CMK (cell line): ENCODE measurements at places on chromosomes 4 and X.
A peak's percentile ranks its signal among the peaks of the same experiment; 100 is the strongest.

GRCh38 chr4:107885865-107886264, 45.5 kb upstream of the CYP2U1 start:
- DNase-seq, result no peak

GRCh38 chr4:184329659-184330400, 112.2 kb upstream of the ENPP6 start:
- DNase-seq, result no peak

DNA sequence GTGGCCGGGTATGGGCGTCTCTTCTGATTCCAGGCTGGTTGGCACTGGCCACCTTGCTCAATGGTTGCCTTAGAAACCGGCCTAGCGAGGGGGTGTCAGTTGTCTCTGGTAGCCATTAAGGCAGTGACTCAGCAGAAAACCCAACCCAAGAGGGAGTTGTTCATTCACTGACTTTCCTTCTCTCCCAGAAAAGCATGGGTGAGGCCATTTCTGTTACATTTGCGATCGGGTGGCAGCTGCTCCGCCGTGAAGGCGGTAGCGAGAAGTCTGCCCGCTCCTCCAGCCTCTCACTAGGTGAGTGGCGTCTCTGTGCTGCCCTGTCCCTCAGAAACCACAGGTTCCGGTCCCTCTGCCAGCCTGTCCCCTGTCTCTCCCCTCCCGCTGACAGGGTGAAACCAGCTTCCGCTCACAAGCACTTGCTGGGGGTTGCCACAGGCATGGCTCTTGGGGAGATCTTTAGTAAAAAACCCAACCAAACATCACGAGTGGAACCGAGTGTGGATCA, 17.4 kb downstream of the IRAK1 start:
- DNase-seq, result peak; percentile 63

- no peak for DNase-seq
Measured at GRCh38 chr4:175560604-175561003, 251.5 kb downstream of the GPM6A start.

DNA sequence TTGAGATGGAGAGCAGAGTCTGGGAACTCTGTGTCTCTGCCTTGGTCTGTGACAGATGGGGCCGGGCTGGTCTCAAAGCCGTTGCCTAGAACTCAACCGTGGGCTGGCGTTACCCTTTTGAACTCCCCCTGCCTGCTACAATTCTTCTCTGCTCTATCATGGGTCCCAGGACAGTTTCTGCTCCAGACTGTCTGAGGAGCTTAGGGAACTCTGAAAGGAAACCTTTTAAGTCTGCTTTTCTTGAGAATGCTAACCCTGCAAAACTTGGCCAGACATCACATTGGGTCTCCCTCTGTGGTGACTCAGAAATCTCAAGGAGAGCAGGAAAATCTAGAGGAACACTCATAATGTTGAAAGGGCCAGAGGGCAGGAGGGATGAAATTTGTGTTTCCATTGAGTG, 240.6 kb downstream of the CBR4 start:
- DNase-seq, result no peak
